Stimulated activated CD4-positive, alpha-beta T cell treated with anti-CD3 and anti-CD28 coated beads, Interleukin-4, amount 100 ng/mL, for 4 hours (primary cell): ENCODE measurements at places on chromosomes 12 and 14.

GRCh38 chr14:50531595-50532501, 521 bp downstream of the MAP4K5 start:
- peak; percentile 10 for DNase-seq

GRCh38 chr14:54785778-54786770, 116.6 kb downstream of the GCH1 start:
- DNase-seq: no peak

DNA sequence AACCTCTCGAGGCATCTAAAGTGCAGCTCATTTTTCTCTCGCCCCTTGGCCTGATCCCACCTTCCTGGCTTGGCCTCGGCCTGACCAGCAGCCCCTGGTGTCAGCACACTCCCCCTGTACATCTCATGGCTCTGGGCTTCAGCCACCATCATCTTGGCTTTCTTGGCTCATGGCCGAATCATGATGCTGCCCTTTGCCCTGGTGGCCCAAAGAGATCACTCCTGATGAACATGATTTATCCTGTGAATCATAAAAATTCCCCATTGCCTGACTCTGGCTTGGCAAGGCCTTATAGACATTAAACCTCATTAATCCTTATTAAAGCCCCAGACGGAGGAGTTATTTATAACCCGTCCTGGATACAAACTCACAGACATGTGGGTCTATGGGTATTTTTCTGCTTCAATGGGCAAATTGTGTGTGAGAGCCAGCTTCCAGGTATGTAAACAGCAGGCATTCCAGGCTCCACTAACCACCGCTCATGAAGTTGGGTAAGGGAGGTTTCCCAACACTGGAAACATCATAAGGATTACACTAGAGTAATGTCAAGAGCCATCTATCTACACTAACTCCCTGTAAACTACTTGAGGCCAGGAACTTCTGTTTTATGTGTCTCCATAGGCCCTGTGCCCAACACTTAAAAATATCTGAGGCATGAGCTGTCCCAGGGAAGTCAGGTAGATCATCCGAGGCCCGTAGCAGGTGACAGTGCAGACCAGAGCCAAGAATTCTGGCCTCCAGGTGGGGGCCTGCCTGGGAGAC, 171.2 kb downstream of the TTC8 start:
- no peak for DNase-seq

- DNase-seq: no peak
Measured at GRCh38 chr14:51701951-51702350, 50.2 kb downstream of the FRMD6 start.

DNA sequence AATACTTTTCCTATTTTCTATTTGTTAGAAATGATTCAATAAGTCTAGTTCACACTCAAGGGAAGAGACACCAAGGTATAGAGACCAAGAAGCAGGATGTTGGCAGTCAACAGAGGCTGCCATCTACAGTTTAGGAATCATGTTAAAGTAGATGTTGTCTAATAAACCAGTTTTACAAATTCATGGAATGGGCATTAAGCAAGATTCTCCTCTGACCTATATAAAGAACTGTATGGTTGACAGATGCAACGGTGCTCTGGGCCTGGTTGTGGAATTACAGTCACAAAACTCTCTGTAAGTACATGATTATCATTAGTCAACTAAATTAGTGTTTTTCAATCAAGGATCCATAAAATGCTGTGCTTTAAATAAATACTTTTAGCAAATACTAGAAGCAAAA, 475.1 kb downstream of the NAV3 start:
- no peak for DNase-seq

- no peak for DNase-seq
Measured at GRCh38 chr14:51607711-51608110, 44.0 kb upstream of the FRMD6 start.
